Vagina (tissue), 2 donors: ENCODE measurements at places on chromosomes 12 and 14.
A peak's percentile ranks its signal among the peaks of the same experiment; 100 is the strongest.

GRCh38 chr12:9133216-9133916, 17.6 kb upstream of the A2M start:
- H3K4me1 ChIP-seq = no peaks in the 10 kb centered on the region
- H3K4me3 ChIP-seq = no peak overlapping the region
- DNase-seq = no peak
- no peak overlapping the region for H3K27ac ChIP-seq

- no peaks in the 10 kb centered on the region for H3K4me1 ChIP-seq
- DNase-seq = no peak
- H3K27me3 ChIP-seq = no peaks in the 10 kb centered on the region
- no peaks in the 10 kb centered on the region for H3K36me3 ChIP-seq
Observed at GRCh38 chr14:21317398-21317797, 37.5 kb downstream of the RPGRIP1 start.

DNA sequence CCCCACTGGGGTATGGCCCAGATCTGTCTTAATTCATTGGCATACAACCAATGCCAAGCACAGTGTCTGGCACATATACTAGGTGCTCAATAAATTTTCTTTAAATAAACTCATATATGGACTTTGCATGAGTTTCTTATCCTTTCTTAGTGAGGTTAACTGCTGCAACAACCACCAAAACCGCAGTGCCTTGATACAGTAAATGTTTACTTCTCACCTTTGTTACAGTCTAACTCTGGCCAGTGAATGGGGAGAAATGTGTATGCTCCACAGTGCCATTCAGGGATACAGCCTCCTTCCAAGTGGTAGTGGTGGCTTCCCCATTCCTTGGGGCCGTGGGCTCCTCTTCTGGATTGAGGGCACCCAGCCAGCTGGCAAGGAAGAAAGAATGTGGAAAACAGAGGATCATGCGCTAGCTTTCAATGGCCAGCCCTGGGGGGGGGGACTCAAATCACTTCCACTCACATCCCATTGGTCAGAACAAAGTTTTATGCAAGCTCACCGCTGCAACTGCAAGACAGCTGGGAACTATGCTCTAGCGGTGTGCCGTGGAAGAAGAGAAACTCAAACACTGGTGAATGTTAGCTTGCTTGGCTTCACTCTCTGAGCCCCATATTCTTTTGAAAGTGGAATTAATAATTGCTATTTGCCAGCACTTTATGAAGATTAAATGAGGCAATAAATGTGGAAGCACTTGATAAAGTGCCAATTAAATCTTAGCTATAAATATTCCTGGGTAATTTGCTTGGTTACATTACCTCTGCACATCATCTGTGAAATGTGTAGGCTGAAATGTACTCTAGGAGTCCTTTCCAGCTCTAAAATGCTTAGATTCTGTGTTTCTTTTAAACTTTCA, 51.0 kb upstream of the SOCS2 start:
- DNase-seq = peak; percentile 40
- H3K4me3 ChIP-seq = no peak overlapping the region
- H3K4me1 ChIP-seq = peaks cover 6% of the 10 kb centered on the region
- H3K36me3 ChIP-seq = no peaks in the 10 kb centered on the region
- H3K27ac ChIP-seq = no peak overlapping the region
- H3K27me3 ChIP-seq = no peaks in the 10 kb centered on the region

DNA sequence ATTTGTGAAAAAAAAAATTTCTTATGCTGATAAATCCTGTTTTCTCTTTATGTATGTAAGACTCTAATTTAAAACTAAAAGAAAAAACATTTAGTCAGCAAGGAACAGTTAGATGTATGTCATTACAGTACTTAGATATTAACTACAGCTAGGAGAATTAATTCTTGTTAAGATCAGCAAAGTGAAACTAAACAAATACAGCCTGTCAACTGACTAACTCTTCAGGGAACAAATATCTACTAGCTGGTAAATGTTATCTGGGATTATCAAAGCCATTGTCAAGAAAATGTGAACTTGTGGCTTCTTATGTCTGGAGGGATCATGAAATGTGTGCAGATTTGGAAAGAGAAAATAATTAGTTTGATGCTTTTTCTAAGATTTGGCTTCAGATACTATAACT, 27.5 kb downstream of the MGAT4C start:
- H3K4me3 ChIP-seq = no peak overlapping the region
- no peaks in the 10 kb centered on the region for H3K4me1 ChIP-seq
- no peaks in the 10 kb centered on the region for H3K27me3 ChIP-seq
- H3K27ac ChIP-seq = no peak overlapping the region
- no peak for DNase-seq

DNA sequence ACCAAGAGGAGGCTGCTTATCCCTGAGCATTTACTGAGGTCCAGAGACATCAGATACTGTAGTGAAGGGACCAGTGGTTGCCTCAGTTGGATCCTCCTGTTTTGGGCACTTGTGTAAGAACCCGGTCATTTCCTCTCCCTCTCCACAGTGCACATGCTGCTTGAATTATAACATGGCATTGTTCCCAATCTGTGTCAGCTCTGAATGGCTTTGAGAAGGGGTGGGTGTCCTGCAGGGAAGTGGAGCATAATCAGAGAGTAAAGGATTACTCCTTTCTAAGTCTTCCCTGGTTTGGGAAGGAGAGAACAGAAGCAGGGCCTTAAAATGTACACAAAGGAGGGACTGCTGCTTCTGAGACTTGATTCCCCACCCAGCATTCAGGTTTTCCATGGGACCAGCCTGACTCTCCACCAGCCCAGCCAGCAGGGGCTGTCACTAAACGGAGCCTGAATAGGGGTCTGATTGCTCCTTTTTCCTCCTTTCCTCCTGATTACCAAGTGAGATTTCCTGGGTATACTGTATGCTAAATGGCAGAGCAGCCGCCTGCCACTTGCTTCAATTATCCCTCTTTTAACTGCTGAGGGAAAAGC, 78.4 kb downstream of the NRXN3 start:
- no peak for DNase-seq
- H3K36me3 ChIP-seq = no peaks in the 10 kb centered on the region
- H3K27me3 ChIP-seq = no peaks in the 10 kb centered on the region
- H3K27ac ChIP-seq = no peak overlapping the region
- H3K4me3 ChIP-seq = no peak overlapping the region

DNA sequence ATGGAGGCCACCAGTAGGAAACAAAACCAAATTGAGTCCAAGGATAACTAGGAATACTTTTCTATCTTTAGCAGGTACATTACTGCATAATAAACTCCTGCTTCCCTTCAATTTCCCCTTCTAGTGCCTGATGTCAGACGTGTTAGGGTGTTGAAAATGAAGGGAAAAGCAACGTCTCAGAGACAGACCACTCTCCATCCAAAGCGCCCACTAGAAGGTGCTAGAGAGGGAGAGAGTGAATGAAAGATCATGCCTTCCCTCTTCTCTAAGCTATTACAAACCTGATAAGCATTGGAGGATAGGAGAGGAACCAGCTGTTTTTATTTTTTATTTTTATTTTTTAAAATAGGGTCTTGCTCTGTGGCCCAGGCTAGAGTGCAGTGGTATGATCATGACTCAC, 64.1 kb downstream of the ZNF641 start:
- H3K4me3 ChIP-seq = no peak overlapping the region
- no peaks in the 10 kb centered on the region for H3K4me1 ChIP-seq
- H3K27ac ChIP-seq = no peak overlapping the region
- no peaks in the 10 kb centered on the region for H3K36me3 ChIP-seq
- no peaks in the 10 kb centered on the region for H3K27me3 ChIP-seq

DNA sequence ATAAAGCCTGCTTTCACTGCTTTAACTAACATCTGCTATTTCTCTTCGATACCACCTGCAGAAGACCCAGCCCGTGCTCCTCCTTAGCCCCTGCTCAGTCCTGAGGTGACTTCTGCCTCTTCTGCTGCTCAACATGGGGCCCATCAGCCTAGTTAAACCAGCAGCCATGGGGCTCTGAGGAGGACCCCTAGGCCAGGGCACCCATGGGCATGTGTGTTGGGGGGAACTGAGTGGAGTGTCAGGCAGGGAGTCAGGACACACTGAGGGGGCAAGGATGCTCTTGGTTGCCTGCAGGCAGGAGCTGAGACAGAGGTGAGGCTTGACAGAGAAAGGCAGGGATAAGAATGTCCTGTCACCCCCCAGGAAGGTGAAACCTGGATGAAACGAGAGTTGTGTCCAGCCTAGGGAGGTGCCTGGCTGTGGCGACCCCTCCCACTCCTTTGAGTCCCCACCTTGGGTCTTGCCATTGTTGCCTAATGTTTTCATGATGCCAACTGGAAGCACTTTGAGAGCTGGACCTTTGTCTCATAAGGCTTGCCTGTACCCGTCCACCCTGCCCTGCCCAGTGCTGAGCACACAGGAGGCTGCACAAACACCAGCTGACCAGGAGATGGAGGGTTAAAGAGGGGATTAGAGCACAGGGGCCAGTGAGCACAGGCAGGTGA, 12.5 kb upstream of the RABGGTA start:
- no peak overlapping the region for H3K4me3 ChIP-seq
- peaks cover 11% of the 10 kb centered on the region for H3K4me1 ChIP-seq
- DNase-seq = no peak
- no peaks in the 10 kb centered on the region for H3K27me3 ChIP-seq
- H3K27ac ChIP-seq = no peak overlapping the region
- no peaks in the 10 kb centered on the region for H3K36me3 ChIP-seq
